Stimulated activated CD8-positive, alpha-beta memory T cell treated with anti-CD3 and anti-CD28 coated beads, Interleukin-4, amount 100 ng/mL, for 48 hours (primary cell): ENCODE measurements at places on chromosomes 2 and 18.

GRCh38 chr2:120875431-120875830, 139.8 kb downstream of the GLI2 start:
- DNase-seq, result no peak

GRCh38 chr18:61949946-61950345, 57.1 kb upstream of the RNF152 start:
- DNase-seq, result no peak

GRCh38 chr2:42917425-42917927, 125.1 kb upstream of the HAAO start:
- DNase-seq, result no peak

DNA sequence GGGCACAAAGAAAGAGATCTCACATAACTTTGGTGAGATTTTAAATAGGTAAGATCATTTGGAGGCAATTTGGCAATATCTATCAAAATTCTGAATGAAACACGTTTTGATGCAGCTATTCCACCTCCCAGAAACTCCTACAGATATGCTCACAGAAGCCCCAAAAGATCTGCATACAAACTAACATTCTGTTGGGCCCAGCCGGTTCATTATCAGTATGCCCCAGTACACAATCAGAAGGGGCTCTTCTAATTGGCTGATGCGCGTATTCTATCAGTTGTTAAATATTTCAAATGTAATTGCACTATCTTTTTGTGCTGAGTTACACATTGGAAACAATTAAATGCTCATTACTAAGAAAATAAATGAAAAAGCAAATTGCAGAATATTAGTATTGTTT, 7.1 kb upstream of the TGIF1 start:
- no peak for DNase-seq

GRCh38 chr2:227939271-227940027, 68.0 kb downstream of the DAW1 start:
- no peak for DNase-seq

DNA sequence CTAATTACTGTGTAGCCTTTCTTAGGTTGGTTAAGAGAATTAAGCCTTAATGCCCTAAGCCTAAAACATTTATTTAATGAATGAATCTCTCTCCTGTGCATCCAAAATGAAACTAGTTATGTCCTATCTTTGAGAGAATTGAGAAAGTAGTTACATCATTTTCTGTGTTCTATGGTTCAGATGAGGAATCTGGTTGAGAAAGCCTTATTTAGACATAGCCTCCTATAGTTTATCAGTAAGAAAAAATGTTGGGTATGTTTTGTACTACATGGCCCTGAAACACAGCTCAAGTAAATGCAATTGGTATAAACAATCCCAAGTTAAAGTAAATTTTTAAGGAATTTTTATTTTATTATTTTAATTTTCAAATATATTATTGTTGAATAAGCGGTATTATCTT, 25.9 kb upstream of the RAMP1 start:
- DNase-seq, result no peak

- DNase-seq, result no peak
Measured at GRCh38 chr2:68845043-68845442, 26.2 kb downstream of the BMP10 start.

DNA sequence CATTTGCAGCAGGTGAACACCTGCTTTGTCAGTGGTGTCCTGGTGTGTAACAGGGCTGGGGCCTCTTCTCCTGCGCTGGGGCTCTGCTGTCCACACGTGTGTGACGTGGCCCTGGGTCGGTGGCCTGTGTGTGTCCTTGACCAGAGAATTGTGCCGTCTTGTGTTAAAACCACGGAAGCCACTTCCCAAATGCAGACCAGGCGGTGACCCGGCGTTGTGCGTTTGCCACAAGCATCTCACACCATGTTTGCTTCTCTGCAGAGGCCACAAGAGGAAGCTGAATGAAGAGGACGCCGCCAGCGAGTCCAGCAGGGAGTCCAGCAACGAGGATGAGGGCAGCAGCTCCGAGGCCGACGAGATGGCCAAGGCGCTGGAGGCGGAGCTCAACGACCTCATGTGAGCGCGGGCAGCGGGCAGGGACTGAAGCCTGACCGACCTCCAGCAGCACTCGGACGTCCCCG, 44.3 kb upstream of the KCNG2 start:
- DNase-seq, result no peak

GRCh38 chr2:17752892-17753802, 463 bp downstream of the SMC6 start:
- DNase-seq, result no peak

GRCh38 chr2:23478087-23478932, 93.3 kb downstream of the KLHL29 start:
- DNase-seq, result no peak

GRCh38 chr2:100745604-100746003, 74.3 kb upstream of the NPAS2 start:
- no peak for DNase-seq

DNA sequence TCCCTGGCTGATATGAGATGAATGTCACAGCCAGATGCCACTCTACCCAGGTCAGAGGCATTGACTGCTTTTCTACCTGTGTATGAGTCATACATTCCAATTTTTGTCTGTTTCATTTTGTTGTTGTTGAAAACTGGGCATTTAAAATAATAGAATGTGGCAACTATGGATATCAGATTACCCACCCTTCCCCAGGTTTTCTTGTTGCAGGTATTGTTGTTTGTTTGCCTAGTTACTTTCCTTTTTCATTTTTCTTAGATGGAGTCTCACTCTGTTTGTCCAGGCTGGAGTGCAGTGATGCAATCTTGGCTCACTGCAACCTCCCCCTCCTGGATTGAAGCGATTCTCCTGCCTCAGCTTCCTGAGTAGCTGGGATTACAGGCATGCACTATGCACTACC, 70.2 kb downstream of the LRRC30 start:
- DNase-seq, result no peak

DNA sequence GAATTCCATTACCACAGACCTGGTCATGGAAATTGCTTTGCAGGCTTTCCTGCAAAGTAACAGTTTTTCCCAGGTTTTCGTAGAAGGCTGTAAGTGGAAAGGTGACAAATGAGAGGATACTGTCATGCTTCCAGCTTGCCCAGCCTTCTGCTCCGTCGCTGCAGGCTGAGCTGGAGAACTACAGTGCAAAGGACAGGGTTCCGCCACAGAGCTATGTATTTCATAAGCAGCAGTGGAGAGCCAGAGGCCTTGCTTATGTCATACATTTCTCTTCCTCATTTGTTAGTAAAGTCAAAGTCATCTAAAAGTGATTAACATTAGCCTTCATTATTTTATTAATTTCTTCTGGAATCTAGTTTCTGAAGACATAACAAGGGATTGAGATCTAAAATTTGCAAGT, 72.9 kb upstream of the RBM44 start:
- DNase-seq, result no peak

DNA sequence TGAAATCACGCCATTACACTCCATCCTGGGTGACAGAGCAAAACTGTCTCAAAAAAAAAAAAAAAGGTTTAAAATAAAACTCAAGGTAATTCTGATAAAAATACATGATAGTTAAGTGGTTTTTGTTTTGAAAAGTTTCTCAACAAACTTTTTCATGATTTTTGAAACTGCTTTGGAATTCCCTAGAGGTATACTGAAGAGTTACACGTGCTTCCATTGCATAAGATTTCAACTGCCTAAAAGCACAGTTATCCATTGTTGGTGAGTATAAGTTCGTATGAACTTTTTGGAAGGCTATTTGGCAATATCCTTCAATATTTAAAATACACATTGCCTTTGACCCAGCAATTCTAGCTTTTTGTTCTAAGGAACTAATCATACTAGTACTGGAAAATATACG, 74.9 kb downstream of the USP34 start:
- DNase-seq, result no peak

- DNase-seq, result no peak
Measured at GRCh38 chr2:174529916-174530315, 43.1 kb upstream of the GPR155 start.

- DNase-seq, result peak; percentile 35
Measured at GRCh38 chr2:189142893-189143759, 36.4 kb downstream of the COL5A2 start.

DNA sequence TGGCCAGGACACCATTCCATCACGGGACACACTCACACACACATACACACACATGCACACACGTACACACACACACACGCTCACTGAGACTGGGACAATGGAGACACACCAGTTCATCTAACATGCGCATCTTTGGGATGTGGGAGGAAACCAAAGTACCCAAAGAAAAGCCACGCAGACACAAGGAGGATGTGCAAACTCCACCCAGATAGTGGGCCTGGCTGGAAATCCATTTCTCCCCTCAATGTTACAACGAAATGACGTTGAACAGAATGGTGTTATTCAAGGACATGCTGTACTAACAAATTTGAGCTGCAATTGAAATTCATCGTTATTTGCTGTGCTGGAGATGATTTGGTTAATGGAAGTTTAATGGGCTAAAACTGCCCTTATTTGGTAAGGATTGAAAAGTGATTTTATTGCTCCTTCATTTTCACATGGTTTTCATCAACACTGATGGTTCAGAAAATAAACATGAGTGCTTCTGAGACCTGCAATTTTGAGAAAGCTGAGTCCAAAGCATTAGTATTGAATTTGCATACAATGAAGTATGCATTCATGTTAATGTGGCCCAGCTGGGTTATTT, 110.0 kb downstream of the KCNE4 start:
- no peak for DNase-seq

GRCh38 chr2:190488516-190489233, 45.8 kb downstream of the NEMP2 start:
- no peak for DNase-seq

DNA sequence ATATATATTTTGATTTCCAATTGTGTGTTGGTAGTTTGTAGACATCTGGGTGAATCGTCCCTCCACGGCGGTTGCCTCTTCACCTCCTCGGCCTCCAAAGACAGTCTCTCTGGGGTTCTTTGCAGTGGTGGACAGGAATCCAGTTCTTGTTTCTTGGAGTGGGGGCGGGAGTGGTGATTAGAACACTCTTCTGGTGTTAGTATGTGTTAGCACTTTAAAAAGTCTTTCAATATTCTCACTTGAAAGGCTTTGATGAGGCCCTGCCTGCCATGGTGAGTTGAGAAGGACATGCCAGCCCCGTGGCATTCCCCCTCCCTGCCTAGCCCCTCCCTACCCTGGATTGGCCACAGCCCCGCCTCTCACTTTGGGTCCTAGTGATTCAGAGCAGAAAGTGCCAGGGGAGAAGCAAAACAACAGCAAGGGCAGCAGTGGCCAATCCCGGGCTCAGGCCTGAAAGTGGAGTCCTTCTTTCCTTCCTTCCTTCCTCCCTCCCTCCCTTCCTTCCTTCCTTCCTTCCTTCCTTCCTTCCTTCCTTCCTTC, 316.8 kb upstream of the HS6ST1 start:
- no peak for DNase-seq

- DNase-seq, result no peak
Measured at GRCh38 chr18:54023471-54023870, 201.0 kb downstream of the MBD2 start.

GRCh38 chr18:5527603-5528002, 16.2 kb downstream of the EPB41L3 start:
- no peak for DNase-seq

DNA sequence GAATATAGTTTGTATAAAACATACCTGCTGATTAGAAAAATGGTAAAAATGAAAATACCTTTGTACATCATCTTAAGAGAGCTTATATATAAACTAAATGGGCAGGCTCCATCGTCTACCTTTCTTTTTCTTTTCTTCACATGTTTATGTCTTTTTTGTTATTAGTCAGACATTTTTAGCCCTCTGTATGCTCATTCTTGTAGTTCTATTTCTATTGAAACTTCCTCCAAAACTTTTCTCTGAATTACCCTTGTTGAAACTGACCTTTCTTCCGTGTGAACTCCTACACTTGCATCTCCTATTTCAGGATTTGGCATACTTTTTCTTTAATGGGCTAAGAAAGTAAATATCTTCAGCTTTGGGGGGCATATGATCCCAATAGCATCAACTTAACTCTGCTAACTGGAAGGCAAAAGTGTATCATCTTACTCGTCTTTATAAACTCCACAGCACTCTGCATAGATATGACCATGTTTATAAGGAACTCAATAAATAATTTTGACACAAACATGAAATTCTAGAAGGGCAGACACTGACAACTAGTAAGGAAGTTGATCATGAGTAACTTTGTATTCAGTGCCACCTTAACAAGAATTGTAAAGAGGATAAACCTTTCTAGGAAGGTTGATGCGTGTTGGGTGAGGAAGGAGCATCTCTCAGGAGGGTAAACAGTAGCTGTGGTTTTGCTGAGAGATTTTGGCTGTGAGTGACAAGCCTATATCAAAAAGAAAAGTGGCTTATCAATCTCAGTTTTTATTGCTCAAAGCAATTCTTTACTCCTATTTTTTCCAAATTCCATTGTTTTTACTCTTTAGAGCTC, 127.6 kb downstream of the PIK3C3 start:
- no peak for DNase-seq

- no peak for DNase-seq
Measured at GRCh38 chr2:39515273-39515896, 78.3 kb upstream of the MAP4K3 start.

GRCh38 chr18:48208432-48209140, 200.6 kb downstream of the ZBTB7C start:
- no peak for DNase-seq
